ENCODE measurements at places on chromosomes 5 and 9. TPM values are rescaled to one million over a fixed set of nuclear protein-coding genes. Genes with fewer than 3 reads are reported as not detected.

The SELENOP gene
- 366 TPM for total RNA-seq

The SLC25A2 gene
- total RNA-seq = 0.35 TPM

The PTTG1 gene
- 48.8 TPM for total RNA-seq

The SPAAR gene
- 1.8 TPM for total RNA-seq

The MAP1B gene
- total RNA-seq = 26.7 TPM

The C5 gene
- total RNA-seq = 9.8 TPM

The MARCOL gene
- total RNA-seq = not detected

The CDK9 gene
- 50.9 TPM for total RNA-seq

The SPATA31E1 gene
- total RNA-seq = not detected

The PCDHGB4 gene
- total RNA-seq = 14.1 TPM

The SHROOM1 gene
- total RNA-seq = 26.8 TPM

The CD274 gene
- 2.7 TPM for total RNA-seq

The MARCHF3 gene
- 10.7 TPM for total RNA-seq

The FOXE1 gene
- not detected for total RNA-seq

The GDNF gene
- total RNA-seq = 7.5 TPM

The SLC36A2 gene
- 6.4 TPM for total RNA-seq

The SLC4A9 gene
- 21.8 TPM for total RNA-seq

The EEIG1 gene
- total RNA-seq = 14.0 TPM

The GPR150 gene
- total RNA-seq = not detected

The MED22 gene
- 27.1 TPM for total RNA-seq

The GLDC gene
- total RNA-seq = 13.4 TPM

The LCN9 gene
- total RNA-seq = not detected

The PCDHB7 gene
- total RNA-seq = 4.4 TPM

The CCDC152 gene
- 1.6 TPM for total RNA-seq

The TTC16 gene
- 0.18 TPM for total RNA-seq

The SPINK13 gene
- total RNA-seq = not detected

The ABLIM3 gene
- 5.7 TPM for total RNA-seq

The JAK2 gene
- 17.3 TPM for total RNA-seq

The GRIN1 gene
- total RNA-seq = 0.47 TPM

The PKD2L2 gene
- 0.53 TPM for total RNA-seq

The HSD17B4 gene
- 144 TPM for total RNA-seq

The DBH gene
- total RNA-seq = 1.1 TPM

The STING1 gene
- total RNA-seq = 48.5 TPM

The GABRB2 gene
- total RNA-seq = 1.4 TPM

The GABRP gene
- total RNA-seq = 1.7 TPM

The ECSCR gene
- total RNA-seq = 24.9 TPM

The CAVIN4 gene
- total RNA-seq = 38.4 TPM

The CCL27 gene
- not detected for total RNA-seq

The NTRK2 gene
- 66.0 TPM for total RNA-seq

The RASGRF2 gene
- 3.5 TPM for total RNA-seq

The FAM153A gene
- 0.58 TPM for total RNA-seq

The DCTN3 gene
- 71.1 TPM for total RNA-seq

The CDC20B gene
- total RNA-seq = 0.29 TPM

The COL23A1 gene
- total RNA-seq = 7.5 TPM

The MLANA gene
- total RNA-seq = 0.41 TPM

All from metanephros (tissue), 2 donors.